Testis (tissue), 5 donors: ENCODE measurements at places on chromosomes 2 and 18. TPM values are rescaled to one million over a fixed set of nuclear protein-coding genes. Genes with fewer than 3 reads are reported as not detected.

DNA sequence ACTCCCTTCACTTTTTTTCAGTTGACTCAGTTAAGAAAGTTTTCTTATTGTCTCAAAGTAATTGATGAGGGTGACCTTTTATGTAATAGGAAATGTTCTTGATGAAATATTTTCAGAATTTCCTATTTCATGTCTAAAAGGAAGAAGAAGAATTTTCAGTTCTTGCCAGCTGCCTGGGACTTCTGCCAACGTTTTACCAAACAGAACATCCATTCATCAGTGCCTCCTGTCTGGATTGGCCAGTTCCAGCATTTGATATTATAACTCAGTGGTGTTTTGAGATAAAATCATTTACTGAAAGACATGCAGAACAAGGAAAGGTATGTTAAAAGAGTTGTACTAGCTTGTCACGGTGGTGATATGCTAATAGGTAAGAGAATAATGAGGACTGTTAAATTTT lies 104.7 kb upstream of the MYO3B start:
- peak; percentile 83 for DNase-seq

DNA sequence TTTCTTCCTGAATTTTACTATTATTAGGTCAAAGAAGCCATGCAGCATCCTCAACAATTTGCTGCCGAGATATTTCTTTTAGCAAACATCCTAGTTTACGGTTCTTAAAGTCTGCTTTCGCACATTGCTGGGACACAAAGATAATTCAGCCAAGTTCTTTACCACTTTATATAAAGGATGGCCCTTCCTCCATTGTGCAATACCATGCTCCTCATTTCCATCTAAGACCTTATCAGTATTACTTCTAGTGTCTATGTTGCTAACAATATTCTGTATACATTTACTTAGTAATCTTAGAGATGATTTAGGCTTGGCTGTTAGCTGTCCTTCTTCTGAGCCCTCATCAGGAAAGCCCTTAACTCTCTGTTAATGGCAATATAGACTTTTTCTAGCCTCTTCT lies 8.0 kb upstream of the REG1A start:
- no peak for DNase-seq

DNA sequence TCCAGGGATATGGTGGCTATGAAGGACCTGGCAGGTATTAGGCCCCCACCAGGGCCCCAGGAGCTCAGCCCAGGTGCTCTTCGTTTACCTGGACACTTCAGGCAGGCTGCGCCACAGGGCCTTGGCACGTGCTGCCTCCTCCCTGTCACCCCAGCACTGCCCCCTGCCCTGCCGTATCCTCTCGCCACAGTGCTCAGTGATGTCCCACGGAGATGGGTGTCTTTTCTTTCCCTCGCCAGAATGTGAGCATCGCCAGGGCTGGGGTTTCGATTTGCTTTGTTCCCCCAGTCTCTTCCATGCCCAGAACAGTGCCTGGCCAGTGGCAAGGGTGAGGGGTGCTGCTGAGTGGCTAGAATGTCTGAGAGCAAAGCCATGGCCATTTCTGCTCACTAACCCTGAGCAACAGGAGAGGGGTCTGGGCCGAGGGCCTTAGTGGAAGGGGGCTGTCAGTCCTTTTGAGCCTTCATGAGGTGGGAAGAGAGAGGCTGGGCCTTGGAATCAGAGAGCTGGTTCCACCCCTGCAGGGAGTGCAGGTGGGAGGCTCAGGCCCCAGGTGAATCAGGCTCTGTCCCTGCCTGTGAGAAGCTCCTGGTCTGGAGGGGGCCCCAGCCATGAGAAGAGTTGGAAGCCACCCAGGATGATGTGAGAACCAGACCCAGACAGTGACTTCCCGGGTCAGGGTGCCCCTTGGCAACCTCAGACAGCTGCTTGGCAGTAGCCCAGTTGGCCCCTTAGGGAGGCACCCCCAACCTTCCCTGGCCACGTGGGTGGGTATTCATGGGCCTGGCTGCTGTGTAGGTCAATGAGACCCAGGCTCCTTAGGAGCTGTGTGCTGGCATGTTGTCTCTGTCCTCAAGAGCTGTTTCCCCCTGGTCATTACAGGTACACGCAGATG lies 129.9 kb upstream of the HS6ST1 start:
- DNase-seq, result peak; percentile 16

DNA sequence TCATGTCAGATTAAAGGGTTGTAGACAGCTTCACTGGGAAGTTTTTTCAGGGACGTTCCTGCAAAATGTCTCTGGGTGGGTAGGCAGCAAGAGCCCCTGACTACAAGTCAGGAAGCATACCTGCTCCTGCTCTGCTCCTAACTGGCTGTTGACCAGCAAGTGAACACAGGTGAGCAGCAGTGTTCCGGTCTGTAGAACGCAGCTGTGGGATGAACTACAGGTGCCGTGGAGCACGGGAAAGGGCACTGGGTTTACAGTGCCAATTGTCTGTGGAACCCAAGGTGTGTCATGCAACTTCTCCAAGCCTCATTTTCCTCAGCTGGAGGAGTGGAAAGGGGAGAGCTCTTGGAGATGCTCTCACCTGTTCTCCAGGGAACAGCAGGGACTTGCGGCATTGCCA lies 6.6 kb downstream of the ASB18 start:
- no peak for DNase-seq

GRCh38 chr2:239715606-239716005 lies 309.5 kb downstream of the NDUFA10 start:
- no peak for DNase-seq

DNA sequence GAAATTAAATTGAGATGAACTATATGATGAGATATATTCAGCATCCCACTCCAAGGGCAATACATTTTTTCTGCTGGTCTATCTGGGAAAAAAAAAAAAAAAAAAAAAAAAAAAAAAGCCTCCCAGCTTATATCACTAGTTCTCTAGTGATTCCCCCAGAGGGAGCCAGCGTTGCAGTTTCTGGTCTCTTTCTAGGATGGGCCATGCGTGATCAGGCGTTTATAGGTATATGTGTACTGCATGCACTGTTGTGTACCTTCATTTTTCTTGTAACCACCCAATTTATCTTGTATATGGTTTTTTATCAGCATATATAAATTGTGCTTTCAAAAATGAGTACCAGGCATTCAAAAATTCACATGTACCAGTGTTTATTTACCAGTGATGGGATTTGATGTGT lies 35.1 kb downstream of the DCDC2C start:
- no peak for DNase-seq

GRCh38 chr2:165636959-165637358 lies 157.1 kb downstream of the GALNT3 start:
- no peak for DNase-seq

DNA sequence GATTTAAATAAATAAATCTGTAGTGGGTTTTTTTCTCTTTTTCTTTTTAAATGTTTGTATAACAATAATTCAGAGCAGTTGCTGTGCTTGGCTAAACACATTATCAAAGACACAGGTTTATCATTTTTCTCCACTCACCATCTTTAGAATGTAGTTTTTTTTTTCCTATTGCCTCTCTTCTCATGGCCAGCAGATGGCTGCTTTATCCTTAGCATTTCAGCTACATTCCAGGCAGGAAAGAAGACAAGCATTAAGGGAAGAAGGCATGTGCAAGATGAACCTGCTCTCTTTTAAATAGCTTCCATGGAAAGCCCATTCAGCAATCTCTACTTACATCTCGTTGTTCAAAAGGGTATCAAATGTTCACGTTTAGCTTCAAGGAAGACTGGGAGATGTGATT lies 42.6 kb downstream of the ARHGAP15 start:
- no peak for DNase-seq

- no peak for DNase-seq
These were observed 1534.5 kb downstream of the DPP10 start for GRCh38 chr2:115976916-115977315.

The MSTN gene
- total RNA-seq, result 0.24 TPM

The ITGAV gene
- total RNA-seq, result 93.3 TPM

The VRK2 gene
- 16.6 TPM for total RNA-seq

The KRTCAP3 gene
- total RNA-seq, result 4.3 TPM

The TWIST2 gene
- total RNA-seq, result 10.3 TPM

The TLX2 gene
- total RNA-seq, result 1.3 TPM

The TBR1 gene
- total RNA-seq, result 2.4 TPM

The ALPG gene
- 0.93 TPM for total RNA-seq

The EGR4 gene
- 12.5 TPM for total RNA-seq

The EN1 gene
- total RNA-seq, result 0.71 TPM
